ENCODE measurements at places on chromosomes 7 and 10. TPM values are rescaled to one million over a fixed set of nuclear protein-coding genes. Genes with fewer than 3 reads are reported as not detected.
A peak's percentile ranks its signal among the peaks of the same experiment; 100 is the strongest.

The ADAM8 gene
- not detected for total RNA-seq

The NKX1-2 gene
- not detected for total RNA-seq

DNA sequence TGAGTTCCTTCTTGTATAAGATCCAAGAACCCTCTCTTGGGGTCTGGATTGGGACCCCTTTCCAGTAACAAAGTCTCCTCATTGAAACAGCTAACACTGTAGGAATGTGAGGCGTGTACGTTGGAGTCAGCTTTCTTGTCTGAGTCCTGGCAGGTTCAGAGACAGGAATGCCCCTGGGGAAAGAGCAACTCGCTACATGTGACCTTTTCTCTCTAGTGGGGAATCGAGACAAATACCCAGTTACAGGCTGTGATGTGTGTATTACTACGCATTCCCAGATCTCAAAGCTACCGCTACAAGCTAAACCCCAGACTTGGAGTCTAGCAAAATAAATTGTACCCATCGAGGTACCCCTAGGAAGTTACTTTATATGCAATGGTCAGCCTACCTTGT, 85.6 kb upstream of the FRMD4A start:
- peak; percentile 19 for DNase-seq

GRCh38 chr10:86017841-86018734, 348.5 kb downstream of the GRID1 start:
- no peak for DNase-seq

DNA sequence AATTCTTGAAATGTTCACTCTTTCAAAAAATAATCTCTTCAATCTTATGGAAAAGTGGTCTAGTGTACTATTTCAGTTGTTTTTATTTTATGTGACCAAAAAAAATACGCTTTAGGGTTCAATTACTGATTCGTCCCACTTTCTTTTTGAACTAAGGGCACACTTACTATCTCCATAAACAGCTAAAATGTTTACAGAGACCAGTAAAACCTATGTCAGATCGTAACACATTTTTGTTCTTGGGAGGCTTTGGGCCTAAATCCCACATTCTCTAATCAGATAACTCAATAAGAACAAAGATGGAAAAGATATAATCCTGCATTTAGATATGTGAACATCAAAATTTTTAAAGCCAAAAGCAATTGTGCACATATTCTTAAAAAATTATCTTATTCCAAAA, 29.8 kb upstream of the EPC1 start:
- DNase-seq: peak; percentile 14

All from fibroblast of the aortic adventitia (primary cell).